GM23248 (cell line): ENCODE measurements at places on chromosomes 4 and X. TPM values are rescaled to one million over a fixed set of nuclear protein-coding genes. Genes with fewer than 3 reads are reported as not detected.
A peak's percentile ranks its signal among the peaks of the same experiment; 100 is the strongest.

APLN gene
- 0.43 and 1.1 TPM in 2 replicates for total RNA-seq

DNA sequence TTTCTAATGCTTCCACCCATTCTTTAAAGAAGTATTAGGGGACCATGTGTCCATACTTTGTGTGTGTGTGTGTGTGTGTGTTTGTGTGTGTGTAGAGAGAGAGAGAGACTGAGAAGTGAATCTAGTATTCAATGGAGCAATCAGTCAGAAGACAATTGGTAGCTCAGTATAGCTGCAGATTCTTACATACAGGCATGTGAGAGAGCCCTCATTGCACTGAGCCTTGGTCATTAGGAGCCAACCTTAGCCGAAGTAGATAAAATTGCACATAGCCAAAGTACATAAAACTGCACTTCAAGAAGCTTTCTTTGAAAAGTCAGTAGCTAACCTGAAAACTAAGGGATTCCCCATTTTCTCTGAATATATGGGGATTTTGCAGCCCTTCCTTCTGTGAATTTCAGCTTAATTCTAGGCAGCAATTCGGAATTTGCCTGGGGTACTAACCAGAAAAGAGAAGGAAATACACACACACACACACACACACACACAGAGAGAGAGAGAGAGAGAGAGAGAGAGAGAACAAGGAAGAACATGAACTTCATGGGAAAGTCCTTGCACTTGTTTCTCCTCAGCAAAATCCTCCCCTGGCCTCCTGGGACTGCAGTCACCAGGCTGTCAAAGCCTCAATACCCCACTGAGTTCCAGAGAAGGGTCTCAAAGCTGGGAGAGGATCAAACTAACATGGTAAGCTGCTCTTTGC, 1.7 kb upstream of the PRDM8 start:
- no peak overlapping the region for H3K27ac ChIP-seq
- no peak for DNase-seq
- peaks cover 15% of the 10 kb centered on the region for H3K4me1 ChIP-seq
- H3K27me3 ChIP-seq, result no peaks in the 10 kb centered on the region
- no peaks in the 10 kb centered on the region for H3K36me3 ChIP-seq

- no peaks in the 10 kb centered on the region for H3K4me1 ChIP-seq
- no peaks in the 10 kb centered on the region for H3K27me3 ChIP-seq
- H3K36me3 ChIP-seq, result no peaks in the 10 kb centered on the region
- no peak for DNase-seq
- no peak overlapping the region for H3K27ac ChIP-seq
- H3K4me3 ChIP-seq, result no peak overlapping the region
These were observed 494.6 kb upstream of the TENM3 start for GRCh38 chr4:181748581-181748980.

HHIP gene
- under 0.01 TPM in 1 of 2 replicates, not detected in the other for total RNA-seq

GRCh38 chrX:114906984-114907510, 110.4 kb downstream of the IL13RA2 start:
- DNase-seq, result no peak
- no peaks in the 10 kb centered on the region for H3K27me3 ChIP-seq
- no peaks in the 10 kb centered on the region for H3K36me3 ChIP-seq

GRCh38 chrX:134679644-134680043, 21.4 kb upstream of the PLAC1 start:
- H3K27me3 ChIP-seq, result no peaks in the 10 kb centered on the region
- no peak overlapping the region for H3K4me3 ChIP-seq
- peaks cover 31% of the 10 kb centered on the region for H3K4me1 ChIP-seq

DNA sequence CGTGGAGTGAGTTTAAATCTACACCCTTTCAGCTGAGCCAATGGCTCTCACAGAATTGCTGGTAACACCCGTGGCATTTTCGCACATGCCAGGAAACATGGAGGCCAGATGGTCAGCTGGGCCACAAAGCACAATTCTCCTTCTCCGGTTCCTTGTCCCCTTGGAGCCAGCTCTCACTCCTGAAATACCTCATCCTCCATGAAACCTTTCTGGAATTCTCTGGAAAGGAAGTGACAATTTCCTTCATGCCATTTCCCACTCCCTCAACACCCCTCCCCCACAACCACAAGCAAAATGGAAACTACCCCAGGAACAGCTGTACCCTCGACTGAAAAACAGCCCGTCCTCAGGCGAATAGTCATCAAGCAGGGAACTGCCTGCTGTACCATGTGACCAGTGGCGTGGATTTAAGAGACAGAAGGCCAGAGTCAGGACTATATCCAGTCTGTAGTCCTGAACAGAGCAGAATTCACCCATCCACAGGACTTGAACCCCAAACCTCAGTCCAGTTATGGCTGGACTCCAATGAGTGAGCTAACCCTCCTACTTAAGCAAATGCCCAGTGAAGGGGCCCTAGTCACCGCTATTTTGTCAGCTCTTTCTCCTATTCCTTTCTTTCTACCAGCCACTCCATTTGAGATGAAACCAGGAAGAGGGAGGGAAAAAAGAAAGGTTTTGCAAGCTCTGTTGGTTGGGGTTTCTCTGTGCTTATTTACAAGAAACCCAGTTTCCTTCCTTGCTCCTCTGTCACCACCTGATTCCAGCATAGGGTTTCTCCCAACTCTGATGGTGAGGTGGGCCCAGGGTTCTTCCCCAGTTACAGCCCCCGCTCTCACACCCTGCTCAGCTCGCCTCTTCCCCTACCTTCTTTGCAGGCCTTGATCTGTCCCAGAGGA, 24.5 kb downstream of the ELF4 start:
- H3K4me3 ChIP-seq, result no peak overlapping the region

KCND1 gene
- 0.65 and 1.5 TPM in 2 replicates for total RNA-seq

DNA sequence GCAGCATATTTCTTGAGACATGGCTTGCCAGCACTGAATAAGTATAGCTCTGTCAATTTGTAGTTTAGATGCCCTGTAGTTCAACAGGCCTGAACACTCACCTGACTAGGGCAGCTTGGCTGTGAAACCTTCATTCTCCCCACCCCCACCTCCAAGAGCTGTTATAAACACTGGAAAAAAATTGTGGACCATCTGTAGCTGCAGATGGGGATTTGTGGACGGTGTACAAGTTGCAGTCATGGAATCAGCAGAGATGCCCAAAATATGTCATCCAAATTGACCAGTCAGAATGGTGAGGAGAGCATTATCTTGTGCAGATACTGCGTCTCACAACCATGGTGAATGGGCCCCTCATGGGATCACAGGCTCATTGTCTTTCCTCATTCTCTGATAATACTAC, 76.2 kb upstream of the PAQR3 start:
- no peaks in the 10 kb centered on the region for H3K36me3 ChIP-seq
- no peaks in the 10 kb centered on the region for H3K27me3 ChIP-seq
- no peaks in the 10 kb centered on the region for H3K4me1 ChIP-seq

TCEAL2 gene
- not detected in 2 replicates for total RNA-seq

DNA sequence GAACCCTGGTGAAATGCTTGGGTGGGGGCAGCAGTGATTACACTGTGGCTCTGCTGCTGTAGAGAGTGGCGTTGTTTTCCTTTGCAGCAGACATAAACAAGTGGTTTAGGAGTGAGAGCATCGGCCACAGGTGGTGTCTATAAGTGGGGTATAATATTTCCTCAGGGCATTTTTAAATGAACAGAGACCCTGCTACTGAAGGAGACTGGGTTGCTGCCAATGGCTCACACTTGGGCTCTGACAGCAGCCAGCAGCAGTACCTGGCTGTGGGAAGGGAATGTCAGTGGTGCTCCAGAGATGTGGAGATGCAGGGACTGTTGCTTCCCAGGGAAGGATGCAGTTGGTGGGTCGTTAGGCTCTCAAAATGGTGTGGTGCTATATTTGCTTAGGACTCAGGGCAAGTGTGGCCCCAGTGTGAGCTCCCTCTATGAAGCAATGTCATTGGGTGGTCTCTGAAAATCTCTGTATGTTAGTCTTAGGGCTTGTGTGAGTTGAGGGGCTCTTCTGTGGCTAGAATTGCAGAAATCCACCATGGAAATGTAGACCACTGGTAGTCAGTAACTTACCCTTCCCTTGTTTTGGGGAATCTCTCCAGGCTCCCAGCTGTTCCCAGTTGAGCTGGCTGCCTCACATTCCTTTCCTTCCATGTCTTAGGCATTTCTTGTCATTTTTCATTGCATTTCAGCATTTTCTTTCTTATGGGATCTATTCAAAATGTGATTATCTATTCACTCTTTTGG, 1023.0 kb upstream of the GRID2 start:
- H3K27me3 ChIP-seq, result no peaks in the 10 kb centered on the region
- H3K4me1 ChIP-seq, result no peaks in the 10 kb centered on the region
- DNase-seq, result no peak
- no peaks in the 10 kb centered on the region for H3K36me3 ChIP-seq

DNA sequence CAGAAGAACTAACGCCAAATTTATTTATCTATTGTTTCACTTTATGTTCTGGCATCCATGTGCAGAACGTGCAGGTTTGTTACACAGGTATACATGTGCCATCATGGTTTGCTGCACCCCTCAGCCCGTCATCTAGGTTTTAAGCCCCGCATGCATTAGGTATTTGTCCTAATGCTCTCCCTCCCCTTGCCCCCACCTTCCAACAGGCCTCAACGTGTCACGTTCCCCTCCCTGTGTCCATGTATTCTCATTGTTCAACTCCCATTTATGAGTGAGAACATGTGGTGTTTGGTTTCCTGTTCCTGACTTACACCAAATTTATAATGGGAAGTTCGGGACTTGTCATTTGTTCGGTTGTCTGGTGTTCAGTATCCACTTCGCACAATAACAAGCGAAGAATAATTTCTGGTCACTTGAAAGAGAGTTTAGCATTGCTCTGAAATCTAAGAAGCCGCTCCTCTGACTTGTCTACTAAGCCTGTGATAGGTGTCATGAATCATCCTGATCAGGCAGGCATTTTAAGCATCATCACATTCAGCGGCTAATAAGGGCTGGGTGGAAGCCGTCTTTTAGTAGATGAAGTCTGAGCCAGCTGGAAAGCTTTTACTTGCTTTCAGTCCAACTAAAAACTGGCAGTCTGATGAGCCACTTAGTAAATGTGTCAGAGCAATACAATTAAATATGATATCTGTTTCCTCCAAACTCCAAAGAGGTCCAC, 1065.7 kb upstream of the PABPC4L start:
- no peaks in the 10 kb centered on the region for H3K4me1 ChIP-seq
- no peak for DNase-seq
- H3K4me3 ChIP-seq, result no peak overlapping the region
- H3K27me3 ChIP-seq, result no peaks in the 10 kb centered on the region

DNA sequence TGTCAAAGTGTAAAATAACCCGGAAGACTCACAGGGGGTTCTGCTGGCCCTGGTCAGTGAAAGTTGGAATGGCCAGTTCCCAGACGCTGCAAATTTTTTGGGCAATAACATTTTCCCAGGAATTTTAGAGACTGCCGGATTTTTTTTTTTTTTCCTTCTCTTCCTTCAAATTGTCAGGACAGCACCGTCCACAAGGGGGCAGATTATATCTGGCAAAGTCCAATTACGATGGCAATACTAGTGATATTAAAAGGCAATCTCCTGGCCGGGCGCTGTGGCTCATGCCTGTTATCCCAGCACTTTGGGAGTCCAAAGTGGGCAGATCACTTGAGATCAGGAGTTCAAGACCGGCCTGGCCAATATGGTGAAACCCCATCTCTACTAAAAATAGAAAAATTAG, 20.5 kb downstream of the SLC25A5 start:
- no peaks in the 10 kb centered on the region for H3K27me3 ChIP-seq
- no peak overlapping the region for H3K4me3 ChIP-seq
- peak; percentile 64 for DNase-seq
- H3K4me1 ChIP-seq, result no peaks in the 10 kb centered on the region
- H3K36me3 ChIP-seq, result no peaks in the 10 kb centered on the region

GRCh38 chr4:10688022-10688421, 3.5 kb upstream of the CLNK start:
- no peak overlapping the region for H3K27ac ChIP-seq
- H3K27me3 ChIP-seq, result no peaks in the 10 kb centered on the region
- no peaks in the 10 kb centered on the region for H3K36me3 ChIP-seq
- H3K4me3 ChIP-seq, result no peak overlapping the region
- no peak for DNase-seq
- H3K4me1 ChIP-seq, result no peaks in the 10 kb centered on the region

UGT2B15 gene
- total RNA-seq, result not detected in 2 replicates

KCTD8 gene
- not detected in 2 replicates for total RNA-seq

DNA sequence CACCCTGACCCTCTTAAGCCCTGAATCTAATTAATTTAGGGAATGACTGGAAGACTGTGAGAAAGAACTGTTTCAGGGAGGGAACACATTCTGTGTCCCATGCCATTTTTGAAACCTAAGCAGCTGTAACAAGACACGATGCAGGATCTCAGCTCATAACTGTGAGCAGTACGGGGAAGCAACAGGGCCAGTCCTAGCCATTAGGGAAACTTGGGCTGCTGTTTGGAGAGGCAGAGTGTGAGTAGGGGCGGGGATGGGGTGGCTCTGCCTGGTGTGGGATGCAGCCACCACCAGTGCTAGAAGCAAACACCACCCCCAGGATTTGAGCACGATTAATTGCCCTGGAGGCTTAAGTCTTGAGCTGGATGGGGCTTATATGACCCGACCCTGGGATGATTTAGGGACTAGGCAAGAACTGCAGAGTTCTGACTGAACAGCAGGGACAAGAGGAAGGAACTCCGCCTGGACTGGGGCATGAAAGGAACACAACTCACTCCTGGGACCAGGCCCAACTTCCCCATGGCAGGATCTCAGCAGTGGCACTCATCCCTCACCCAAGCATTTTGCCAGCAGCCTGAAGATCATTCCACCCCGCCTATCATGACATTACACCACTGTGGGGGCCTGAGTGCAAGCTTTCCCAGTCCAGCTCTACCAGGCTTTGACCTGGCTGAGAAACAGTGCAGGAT, 43.1 kb downstream of the ATRX start:
- H3K36me3 ChIP-seq, result no peaks in the 10 kb centered on the region
- peak; percentile 66 for DNase-seq
- H3K27ac ChIP-seq, result peak overlapping the region; percentile 46
- H3K27me3 ChIP-seq, result no peaks in the 10 kb centered on the region
- H3K4me3 ChIP-seq, result no peak overlapping the region
- H3K4me1 ChIP-seq, result no peaks in the 10 kb centered on the region

DNA sequence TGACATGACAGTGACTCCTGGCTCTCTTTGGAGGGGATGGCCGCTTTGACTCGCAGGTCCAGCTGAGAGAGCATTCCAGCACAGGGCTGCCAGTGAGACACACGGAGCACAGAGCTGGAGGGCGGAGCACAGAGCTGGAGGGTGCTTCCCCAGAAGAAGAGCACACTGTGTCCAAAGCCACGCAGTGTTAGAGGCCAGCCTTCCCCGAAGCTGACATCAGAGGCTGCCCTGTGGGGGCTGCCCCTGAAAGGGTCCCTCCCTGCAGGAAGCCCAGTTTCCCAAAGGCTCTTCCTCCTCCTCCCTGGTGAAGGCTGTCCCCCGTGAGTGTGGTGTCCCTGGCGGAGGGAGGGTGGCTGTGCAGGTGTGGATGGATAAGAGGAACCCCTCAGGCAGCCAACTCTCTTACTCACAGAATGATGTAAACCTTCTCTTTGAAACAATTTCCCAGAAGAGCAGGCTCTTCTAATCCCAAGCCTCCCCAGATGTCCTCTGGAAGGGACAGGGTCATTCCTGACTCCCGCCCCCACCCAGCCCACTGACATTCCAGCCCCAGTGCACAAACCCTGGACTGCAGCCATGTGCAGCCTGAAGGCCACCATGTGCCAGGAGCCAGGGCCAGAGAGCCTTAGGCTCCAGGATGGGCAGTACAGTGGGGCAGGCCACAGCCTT, 53.4 kb downstream of the PSAPL1 start:
- no peaks in the 10 kb centered on the region; the same call in 1 of the 2 replicates for H3K4me1 ChIP-seq
- H3K27me3 ChIP-seq, result peaks cover 50% of the 10 kb centered on the region
- no peaks in the 10 kb centered on the region for H3K36me3 ChIP-seq
- no peak overlapping the region for H3K27ac ChIP-seq
- no peak overlapping the region for H3K4me3 ChIP-seq
